ENCODE measurements at places on chromosomes 2 and 18.

GRCh38 chr2:65431421-65432226, 775 bp downstream of the SPRED2 start:
- DNase-seq, result no peak

DNA sequence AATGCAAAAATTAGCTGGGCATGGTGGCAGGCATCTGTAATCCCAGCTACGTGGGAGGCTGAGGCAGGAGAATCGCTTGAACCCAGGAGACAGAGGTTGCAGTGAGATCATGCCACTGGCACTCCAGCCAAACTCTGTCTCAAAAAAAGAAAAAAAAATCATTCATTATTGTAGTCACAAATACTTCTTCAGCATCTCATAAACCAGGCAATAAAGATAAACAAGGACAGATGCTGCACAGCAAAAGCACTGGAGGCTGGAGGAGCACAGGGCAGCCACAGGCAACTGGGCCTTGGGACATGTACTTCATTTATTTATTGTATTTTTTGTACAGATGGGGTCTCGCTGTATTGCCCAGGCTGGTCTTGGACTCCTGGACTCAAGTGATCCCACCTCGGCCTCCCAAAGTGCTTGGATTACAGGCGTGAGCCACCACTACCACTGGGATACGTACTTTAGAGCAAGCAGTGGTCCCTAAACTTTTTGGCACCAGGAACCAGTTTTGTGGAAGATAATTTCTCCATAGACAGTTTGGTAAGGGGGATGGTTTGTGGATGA, 16.8 kb upstream of the MAT2A start:
- no peak for DNase-seq

GRCh38 chr2:218877331-218877730, 3.3 kb upstream of the WNT10A start:
- DNase-seq, result no peak

DNA sequence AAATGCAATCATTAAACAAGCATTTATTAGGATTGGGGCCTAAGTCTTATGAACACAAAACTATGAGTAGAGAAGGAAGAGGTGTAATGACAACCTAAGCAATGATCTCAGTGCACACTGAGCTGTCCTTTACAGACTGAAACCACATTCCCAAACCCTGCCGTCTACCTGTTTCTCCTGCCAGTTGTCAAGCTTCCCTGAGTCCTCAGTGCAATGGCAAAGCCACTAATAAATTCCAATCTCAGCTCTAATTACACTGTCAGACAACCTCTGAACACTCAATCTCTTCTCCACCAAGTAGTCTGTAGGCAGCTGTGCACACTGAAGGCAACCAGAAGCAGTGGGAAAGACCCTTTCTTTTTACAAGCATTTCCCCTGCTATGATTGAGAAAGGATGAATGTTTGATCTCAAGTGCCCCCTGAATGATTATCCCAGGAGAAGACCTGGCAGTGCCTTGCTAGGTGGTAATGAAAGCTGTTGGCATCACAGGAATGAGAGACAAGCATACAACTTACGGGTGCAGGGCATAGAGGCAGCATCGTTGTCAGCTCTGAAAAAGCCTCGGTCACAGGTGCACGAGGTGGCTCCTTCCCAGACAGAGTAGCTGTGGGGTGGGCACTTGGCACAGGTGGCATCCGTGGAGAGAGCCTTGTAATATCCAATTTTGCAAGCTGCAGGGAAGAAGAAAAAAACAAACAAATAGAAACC, 71.4 kb downstream of the EPHA4 start:
- no peak for DNase-seq

- DNase-seq, result no peak
Observed at GRCh38 chr18:58048081-58048642, 4.1 kb downstream of the NEDD4L start.

Data from stimulated activated CD4-positive, alpha-beta T cell treated with anti-CD3 and anti-CD28 coated beads, Interleukin-1b, Interleukin-23, amount 100 ng/mL, for 1 hour (primary cell).